Mucosa of gallbladder (tissue), 1 donor: ENCODE measurements at places on chromosomes 2 and 18.

DNA sequence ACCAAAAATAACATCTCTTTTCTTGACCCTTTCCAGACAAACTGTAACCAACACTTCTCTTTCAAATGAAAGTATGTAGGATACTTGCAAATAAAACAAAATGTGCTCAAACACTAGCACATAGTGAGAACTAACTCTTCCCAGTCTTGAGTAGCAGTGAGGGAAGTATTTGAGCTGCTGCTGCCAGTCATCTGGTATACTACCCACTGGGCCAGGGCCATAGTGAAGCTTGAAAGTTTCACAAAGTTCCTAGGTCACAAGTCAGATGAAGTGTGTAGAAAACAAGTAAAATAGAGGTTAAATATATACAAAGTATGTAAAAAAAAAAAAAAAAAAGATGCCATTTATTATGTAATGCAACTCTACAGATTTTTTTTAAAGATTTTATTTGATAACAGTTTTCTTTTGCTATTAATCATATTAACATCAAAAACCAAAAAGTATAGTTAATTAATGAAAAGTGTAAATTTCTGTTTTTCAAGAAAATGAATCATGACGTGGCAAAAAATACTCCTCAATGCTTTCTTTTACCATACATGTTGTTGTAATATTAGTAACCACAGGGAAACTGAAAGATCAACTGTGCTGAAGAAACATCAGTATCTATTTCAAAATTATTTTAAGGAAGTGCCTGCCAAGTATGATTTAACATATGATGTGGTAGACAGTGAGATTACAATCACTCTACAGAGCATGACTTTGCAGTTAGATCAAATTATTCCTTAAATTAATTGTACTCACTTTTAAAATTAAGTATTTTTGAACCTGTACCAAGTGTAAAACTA is 21.6 kb upstream of the TRIB2 start:
- no peak for DNase-seq

DNA sequence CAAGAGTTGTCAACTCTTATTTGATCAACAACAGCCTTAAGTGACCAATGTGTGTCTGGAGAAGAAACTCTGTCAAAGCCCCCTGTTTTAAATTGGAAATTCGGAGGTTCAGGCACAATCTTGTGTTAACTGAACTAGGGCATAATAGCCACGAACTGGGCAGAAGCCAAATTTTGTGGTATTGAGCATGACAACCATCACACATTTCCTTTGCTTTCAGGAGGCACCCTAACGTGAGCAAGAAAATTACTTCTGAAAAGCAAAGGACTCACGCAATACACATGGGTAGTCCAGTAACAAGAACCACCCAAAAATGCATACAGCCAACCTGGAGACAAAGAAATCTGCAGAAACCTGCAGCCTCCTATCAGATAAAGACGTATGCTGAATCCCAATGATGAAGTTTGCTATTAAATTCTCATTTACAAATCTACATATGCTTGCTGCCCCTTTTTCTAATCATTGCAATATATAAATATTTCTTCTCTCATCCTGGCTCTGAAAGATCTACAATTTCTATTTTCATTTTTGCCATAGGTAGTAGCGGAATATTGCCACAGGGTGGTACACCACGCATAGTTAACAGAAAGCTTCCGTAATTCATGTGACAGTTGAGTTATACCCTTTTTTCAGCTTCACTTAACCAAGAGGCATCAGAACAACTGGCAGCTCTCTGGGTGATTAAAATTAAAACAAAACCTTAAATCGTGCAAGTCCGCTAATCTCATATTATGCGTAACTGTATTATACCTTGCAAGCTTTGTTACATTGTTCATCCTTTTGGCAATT is 495.8 kb downstream of the NRXN1 start:
- DNase-seq, result no peak

DNA sequence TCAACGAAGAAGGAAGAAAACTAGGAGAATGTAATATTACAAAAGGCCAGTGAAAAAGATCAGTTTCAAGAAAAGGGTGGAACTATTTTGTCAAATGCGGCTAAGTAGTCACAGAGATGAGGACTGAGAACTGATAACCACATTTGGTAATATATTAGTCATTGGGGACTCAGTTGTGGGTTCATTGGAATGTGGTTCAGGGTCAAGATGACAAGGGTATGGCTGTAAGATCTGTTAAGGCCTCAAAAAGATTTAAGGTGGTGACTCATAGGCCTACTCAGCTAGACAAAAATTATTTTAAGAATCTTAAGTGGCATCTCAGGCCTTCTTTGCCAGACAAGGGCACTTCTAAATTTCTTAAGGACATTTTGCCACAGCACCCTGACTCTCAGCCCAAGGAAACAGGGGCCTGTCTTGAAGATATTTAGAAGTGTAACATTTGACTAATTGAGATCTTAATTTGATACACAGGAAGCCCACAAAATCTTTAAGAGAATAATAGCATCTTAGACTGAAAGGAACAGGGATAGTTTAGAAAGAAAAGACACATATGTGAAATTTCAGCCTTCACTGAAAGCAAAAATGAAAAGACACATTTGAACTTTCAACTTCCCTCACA is 81.3 kb downstream of the STRADB start:
- no peak for DNase-seq

DNA sequence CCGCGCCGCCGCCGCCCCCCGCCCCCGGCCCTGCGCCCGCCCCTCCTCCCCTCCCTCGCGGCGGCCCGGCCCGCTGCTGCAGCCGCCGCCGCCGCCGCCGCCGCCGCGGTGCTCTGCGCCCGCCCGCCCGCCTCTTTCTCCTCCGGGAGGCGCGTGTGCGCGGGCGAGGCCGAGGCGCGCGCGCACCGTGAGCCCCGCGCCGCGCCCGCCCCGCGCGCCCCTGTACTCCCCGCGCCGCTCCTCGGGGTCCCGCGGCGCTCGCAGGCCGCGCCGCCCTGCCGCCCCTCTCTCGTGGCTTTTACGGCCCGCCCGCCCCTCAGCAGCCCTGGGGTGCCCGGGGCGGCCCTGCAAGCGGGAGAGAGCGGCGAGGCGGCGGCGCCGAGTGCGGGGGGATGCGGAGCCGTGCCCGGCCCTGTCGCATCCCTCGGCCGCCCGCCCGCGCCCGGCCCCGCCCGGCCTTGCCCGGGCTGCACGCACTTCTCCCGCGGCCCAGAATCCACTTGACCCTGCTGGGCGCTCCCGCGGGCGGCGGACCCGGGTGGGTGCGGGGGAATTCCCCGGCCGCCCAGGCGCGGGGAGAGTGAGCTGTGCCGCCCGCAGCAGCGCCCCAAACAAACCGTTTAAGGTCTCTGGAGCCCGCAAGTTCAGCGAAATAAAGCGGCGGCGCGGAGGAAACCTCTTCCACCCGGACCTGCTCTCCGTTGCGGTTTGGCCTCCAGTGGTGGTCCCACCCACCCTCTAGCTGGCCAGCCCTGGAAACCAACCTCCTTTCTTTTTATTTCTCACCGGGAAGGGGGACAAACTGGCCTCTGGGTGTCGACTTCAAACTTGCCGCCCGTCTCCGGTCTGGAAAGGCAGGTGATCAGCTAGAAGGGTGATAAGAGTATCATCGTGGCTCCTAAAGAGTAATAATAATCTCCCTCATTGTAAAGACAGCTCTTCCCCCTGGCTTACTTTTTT is 37.4 kb downstream of the AFF3 start:
- no peak for DNase-seq

GRCh38 chr2:88283886-88284592 is 113.9 kb downstream of the THNSL2 start:
- DNase-seq, result no peak

DNA sequence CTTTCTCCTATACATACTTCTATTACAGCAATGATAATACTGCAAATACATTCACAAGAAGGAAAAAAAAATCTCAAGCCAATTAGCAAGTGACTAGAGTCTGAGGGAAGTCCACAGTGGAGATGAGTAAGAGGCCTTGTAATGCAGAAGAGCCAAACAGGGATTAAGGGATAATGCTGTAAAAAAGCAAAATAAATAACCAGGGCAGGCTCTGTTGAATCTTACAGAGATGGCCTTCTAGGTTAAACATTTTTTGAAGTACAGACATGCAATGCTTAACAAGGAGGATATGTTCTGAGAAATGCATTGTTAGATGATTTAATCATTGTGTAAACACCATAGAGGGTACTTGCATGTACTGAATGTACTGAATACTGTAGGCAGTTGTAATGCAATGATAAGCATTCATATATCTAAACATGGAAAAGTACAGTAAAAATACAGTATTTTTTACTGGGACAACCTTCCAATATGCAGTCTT is 122.1 kb upstream of the RMDN2 start:
- DNase-seq, result no peak

GRCh38 chr18:51908598-51908944 is 431.4 kb upstream of the DCC start:
- no peak for DNase-seq

- DNase-seq, result no peak
Measured at GRCh38 chr2:22701561-22702160, 683.3 kb upstream of the KLHL29 start.

DNA sequence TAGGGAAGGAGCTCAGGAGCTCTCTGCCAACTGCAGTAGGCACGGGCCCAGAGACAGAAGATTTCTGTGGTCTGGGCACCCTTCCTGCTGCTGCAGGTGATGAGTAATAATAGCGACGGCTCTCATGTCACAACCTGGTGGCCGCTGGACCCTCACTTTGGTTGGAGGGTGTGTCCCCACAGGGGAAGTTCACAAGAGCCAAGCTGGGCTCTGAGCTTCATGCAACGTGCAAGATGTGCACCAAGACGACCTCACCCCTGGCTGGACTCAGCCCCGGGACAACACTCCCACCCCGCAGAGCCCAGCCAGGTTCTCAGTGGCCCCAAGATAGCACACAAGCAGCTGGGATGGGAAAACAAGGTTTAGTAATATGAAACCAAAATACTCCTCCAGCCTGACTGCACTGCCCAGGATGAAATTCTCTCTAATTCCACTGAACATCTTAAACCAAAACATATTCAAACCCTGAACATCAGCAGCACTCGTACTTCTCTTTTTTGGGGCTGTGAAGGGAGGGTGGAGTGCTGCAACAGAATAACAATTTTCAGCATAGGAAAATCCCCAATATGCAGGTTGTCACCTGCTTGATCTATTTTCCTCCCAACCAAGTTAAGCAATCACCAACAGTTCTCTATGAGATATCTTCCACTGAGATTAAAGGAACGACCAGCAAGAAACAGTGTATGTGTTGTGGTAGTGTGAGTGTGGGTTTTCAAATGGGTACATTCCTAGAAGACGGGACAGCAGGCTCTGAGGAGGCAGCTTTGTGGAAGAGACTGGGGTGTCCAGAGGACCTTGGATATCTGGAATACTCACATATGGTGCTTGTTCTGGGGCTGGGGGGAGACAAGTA is 26.5 kb downstream of the BCL2 start:
- DNase-seq, result no peak

- DNase-seq, result no peak
Measured at GRCh38 chr2:78020491-78020890, 498.3 kb upstream of the LRRTM4 start.

DNA sequence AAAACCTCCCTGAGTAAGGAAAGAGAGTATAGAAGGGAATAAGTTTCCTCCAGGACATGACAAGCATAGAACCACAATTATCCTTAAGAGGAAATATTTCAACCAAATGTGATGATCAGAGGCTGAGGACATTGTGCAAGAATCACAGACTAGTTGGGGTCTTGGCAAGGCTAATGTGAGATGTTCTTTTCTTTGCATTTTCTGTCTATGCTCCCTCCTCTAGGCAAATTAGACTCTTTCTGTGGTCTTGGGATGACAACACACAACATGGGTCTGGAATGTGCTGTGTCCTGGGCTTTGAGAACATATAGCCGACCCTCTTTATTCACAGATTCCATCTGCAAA is 32.0 kb upstream of the IL1RL1 start:
- no peak for DNase-seq

DNA sequence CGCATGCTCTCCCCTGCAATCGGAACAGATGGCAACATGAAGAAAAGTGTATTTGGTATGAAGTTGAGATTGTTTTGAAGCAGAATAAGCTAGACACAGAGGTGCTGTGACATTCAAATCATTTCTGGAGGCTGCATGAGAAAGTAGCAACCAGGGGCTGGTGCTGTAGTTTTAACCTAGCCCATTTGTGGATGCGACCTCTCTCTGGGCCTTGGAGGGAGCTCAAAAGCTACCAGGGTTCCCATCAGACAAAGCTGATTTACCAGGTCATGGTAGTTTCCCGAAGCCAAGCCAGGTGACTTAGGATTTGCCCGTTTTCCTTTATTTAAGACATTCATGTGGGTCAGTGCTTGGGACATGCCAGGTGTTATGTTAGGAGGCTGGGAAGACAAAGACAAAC is 77.5 kb downstream of the CIB4 start:
- no peak for DNase-seq

GRCh38 chr2:71507476-71507875 is 54.1 kb downstream of the DYSF start:
- DNase-seq, result no peak

DNA sequence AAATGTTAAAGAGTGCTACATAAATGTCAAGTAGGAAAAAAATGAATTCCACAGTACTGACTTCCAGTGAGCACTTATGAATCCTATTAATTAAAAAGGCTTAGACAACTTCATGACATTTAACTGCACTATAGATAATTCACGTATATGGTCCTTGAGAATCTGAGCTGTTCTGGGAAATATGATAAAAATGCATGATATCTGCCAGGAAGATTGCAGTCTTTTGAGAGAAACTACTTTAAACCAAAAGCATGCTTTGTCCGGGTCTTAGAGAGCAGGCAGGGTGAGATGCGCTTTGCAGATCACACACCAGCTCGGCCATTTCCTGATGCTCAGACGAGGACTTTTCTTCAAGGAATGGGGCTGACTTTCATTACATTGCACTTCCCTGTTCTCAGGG is 42.6 kb downstream of the CMPK2 start:
- no peak for DNase-seq

GRCh38 chr2:50987616-50988313 is 44.2 kb downstream of the NRXN1 start:
- no peak for DNase-seq

GRCh38 chr18:43310239-43310638 is 32.9 kb upstream of the SYT4 start:
- no peak for DNase-seq

GRCh38 chr18:49101236-49101635 is 150.5 kb upstream of the SMAD7 start:
- DNase-seq, result no peak

GRCh38 chr2:177548636-177549035 is 156.1 kb downstream of the AGPS start:
- DNase-seq, result no peak

DNA sequence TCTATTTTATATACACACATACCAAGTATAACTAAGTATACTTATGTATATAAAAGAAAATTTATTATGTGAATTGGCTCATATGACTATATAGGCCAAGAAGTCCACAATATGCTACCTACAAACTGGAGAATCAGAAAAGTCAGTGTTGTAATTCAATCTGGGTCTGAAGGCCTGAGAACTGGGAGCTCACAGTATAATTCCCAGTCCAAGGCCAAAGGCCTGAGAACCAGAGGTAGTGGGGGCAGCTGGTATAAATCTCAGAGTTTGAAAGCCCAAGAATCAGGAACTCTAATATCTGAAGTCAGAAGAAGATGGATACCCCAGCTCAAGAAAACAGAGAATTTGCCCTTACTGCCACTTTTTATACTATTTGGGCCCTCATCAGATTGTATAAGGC is 38.9 kb upstream of the TFPI start:
- no peak for DNase-seq
